ENCODE measurements at places on chromosomes 2 and 18.

GRCh38 chr2:65129286-65129825 is 550 bp downstream of the RAB1A start:
- no peak for DNase-seq

DNA sequence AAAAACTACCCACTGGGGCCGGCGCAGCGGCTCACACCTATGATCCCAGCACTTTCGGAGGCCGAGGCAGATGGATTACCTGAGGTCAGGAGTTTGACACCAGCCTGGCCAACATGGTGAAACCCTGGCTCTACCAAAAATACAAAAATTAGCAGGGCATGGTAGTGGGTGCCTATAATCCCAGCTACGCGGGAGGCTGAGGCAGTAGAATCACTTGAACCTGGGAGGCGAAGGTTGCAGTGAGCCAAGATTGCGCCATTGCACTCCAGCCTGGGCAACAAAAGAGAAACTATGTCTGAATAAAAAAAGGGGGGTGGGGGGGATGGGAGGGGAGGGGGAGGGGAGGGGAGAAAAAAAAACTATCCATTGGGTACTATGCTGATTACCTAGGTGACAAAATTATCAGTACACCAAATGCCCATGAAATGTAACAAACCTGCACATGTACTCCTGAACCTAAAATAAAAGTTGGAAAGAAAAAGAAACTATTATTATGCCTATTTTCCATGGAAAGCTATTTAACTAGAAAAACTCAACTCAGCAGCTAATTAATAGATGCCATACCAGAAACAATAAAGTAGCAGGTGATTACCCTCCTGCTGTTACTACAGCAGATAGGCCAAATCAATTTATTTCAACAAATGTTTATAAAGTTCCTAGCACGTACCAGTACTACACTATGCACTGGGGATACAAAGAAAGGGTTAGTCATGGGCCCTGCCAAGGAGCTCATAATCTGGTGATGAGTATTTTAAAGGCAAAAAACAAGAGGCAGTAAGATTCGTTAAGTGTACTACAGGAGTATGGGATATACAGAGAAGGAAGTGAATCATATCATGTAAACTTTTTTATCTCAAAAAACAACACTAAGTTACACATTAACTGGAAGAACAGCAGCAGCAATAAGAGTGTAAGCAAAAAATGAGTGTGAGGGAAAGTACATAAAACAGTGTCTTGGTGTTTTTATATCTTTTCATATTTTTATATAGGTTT is 112.8 kb upstream of the SLC39A10 start:
- no peak for DNase-seq

GRCh38 chr2:63692002-63692606 is 103.3 kb downstream of the MDH1 start:
- no peak for DNase-seq

DNA sequence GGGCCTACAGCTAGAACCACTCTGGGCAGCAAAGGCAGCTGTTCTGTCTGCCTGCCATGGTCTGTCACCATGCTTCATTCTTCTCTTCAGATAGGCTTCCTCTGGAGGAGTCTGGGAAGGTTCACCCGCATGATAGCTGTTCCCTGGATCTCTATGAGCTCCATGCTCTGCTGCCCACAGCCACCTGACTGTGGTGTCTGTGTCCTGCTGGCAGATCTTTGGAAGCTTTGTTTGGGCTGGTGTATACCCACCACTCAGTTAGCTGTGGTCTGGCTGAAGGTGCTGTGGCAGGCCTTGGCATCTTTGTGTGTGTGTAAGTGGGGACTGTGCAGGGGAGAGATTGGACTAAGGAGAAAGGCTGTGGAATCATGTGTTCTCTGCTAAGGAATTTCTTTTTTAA is 23.4 kb downstream of the MYO1B start:
- DNase-seq, result no peak

DNA sequence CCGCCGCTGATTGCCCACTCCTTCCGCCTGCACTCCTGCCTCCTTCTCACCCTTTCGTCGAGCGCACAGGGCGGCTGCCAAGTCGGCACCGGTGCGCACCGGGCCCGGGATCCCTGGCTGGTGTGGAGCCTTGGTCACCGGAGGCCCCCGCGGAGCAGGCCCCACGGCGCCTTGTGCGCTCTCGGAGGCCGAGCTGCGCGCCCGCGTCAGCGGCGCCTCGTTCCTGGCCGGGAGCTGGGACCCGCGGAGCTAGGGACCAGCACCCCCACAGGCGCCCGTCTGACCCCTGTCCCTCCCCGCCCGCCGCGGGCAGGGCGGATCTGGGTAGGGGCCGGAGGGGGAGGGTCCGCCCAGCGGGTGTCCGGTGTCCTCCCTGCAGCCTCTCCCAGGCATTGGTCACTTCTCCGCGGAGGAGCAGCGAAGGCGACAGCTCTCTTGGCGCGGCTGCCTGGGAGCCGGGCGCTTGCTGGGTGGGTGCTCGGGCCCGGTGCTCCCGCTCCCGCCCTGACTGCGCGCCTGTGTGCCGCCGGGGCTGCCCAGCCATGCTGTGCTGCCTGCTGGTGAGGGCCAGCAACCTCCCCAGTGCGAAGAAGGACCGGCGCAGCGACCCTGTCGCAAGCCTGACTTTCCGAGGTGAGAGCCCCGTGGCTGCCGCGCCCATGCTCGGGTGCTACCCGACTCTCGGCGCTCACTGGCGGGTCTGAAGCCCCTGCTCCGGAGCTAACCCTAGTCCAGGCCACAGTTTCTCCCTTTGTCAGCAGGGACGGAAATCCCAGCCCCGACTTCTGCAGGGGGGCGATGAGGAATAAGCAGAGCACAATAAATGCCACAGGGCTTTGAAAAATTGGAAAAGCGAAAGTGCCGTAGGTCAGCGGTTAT is 13.2 kb downstream of the DYSF start:
- no peak for DNase-seq

DNA sequence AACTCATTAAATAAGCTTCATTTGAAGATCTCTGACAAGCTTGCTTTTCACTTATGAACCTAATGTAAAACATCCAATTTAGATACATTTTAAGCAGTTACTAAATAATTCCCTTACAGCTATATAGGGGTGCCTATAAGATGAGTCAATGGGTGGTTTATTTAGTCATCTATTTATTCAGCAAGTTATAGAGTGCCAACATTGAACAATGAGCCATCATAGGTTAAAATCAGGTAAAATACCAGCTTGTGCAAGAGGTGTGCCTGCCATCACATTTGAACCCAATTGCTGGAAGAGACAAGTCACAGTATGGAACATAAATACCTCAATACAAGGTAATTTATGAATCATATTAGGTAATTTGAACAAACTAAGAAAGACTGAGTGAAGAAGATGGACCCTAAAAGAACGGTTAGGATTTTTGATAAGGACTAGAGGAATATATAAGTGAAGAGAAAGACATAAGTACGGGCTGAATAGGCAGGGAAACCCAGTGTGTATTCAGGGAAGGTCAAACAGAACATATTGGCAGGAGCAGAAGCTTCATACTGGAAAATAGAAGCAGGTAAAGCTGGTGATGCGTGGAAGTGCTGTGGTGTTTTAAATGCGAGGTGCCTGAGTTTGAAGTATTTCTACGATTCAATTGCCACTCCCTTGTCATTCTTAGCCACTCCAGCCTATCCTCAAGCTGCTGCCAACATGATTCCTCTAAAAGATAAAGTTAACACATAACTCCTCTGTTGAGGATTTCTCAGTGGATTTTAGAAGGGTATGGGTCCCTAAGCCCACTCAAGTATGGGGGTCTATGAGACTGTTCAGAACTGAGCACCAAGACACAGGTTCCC is 18.9 kb upstream of the STAT4 start:
- DNase-seq, result no peak

- DNase-seq, result no peak
Observed at GRCh38 chr2:169260246-169260645, 102.1 kb downstream of the LRP2 start.

DNA sequence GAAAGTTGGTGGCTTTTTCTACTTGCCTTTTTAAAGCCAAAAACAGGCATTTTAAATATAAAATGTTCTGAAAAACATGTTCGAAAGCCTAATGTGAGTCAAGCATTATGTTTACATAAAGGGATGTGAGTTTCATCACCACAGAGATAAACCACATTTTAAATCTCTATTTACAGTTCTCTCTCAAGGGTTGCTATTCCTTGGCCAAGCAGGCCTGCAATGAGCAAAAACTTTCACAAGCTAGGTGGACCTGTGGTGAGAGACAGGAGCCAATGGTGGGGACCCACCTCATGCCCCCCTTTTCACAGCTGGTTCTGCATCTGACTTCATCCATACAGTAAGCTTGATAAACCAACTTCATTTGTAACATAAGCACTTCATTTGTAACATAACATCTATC is 65.1 kb downstream of the CUL3 start:
- DNase-seq, result no peak

- no peak for DNase-seq
Observed at GRCh38 chr2:195238379-195238778, 418.6 kb upstream of the SLC39A10 start.

DNA sequence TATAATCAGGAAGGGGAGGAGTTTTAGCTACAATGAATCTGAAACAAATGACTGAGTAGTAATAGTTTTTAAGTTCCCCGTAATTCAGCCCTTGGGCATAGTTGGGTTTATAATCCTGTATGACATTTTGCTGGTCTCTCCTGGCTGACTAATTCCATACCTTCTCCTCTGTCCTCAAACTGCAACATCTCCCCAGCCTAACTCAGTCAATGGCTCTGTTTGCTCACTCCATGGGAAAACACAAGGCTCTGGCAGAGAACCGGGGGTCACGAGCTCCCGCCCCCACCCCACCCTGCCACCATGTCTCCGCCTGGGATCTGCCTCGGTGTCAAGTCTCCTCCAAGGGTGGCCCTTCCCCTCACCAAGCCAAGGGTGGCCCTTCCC is 168.6 kb downstream of the HDAC4 start:
- no peak for DNase-seq

- no peak for DNase-seq
Observed at GRCh38 chr2:26161926-26162325, 11.0 kb upstream of the GAREM2 start.

- DNase-seq, result no peak
Observed at GRCh38 chr2:174844295-174844708, 80.0 kb upstream of the CHRNA1 start.

- DNase-seq, result no peak
Observed at GRCh38 chr2:162317058-162317742, 1.3 kb downstream of the IFIH1 start.

GRCh38 chr2:205712508-205712907 is 30.2 kb downstream of the NRP2 start:
- DNase-seq, result no peak

- DNase-seq, result no peak
Observed at GRCh38 chr18:2027016-2027415, 544.3 kb downstream of the METTL4 start.

DNA sequence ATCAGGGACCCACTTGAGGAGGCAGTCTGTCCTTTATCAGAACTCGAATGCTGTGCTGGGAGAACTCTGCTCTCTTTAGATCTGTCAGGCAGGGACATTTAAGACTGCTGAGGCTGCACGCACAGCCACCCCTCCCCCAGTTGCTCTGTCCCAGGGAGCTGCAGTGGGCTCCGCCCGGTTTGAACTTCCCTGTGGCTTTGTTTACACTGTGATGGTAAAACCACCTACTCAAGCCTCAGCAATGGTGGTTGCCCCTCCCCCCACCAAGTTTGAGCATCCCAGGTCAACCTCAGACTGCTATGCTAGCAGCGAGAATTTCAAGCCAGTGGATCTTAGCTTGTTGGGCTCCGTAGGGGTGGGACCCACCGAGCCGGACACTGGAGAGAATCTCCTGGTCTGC is 11.8 kb upstream of the LHCGR start:
- DNase-seq, result no peak

GRCh38 chr2:120210270-120210693 is 12.9 kb downstream of the TMEM185B start:
- DNase-seq, result no peak

DNA sequence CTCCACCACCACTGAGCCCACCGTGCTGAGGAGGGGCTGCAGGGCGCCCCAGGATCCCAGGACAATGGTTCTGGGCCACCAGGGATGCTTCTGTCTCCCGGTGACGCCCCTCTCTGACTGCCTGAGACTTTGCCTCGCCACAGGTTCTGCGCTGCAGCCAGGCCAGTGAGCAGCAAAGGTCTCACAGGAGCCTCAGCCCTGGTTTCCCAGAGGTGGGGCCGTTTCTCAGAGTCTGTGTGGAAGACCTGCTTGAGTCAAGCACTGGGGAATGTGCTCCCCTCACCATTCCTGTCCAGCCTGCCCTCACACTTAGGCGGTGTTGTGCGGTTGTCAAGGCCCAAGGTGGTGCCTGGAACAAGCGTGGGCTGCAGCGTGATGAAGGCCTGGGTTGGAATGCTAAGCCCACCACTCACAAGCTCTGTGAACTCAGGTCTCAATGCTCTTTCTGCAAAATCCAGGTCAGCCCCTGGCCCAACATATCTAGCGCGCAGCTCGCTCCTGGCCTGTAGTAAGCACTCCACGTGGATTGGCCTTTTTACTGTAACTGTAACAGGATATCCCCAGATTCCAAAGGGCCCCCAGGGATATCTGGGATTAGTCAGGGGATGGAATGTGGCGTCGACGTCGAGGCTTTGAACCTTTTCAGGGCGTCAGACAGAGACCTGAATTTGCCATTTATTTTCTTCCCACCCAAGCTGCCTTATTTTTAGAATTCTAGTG is 47.6 kb downstream of the PLB1 start:
- DNase-seq, result no peak

GRCh38 chr18:77517901-77518300 is 268.3 kb downstream of the GALR1 start:
- no peak for DNase-seq

DNA sequence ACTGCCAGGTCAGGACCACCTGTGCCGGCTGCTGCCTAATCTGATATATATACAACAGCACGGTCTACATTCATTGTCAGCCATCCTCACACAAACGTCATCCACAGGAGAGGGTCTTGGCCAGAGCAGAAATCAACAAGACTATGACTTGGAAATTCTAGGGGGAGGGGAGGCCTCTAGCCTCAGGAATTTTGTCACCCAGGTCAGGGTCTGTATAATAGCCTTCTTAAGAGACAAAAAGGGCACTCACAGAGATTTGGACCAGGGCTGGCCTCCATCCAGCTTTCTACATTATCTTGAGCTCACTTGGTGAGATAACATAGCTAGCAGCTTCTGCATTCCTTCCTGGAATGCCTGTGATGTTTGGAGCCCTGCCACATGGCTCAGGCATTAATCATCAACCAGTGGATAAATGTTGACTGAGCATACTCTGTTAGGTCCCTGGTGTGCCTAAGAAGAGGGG is 50.4 kb upstream of the CTIF start:
- no peak for DNase-seq

DNA sequence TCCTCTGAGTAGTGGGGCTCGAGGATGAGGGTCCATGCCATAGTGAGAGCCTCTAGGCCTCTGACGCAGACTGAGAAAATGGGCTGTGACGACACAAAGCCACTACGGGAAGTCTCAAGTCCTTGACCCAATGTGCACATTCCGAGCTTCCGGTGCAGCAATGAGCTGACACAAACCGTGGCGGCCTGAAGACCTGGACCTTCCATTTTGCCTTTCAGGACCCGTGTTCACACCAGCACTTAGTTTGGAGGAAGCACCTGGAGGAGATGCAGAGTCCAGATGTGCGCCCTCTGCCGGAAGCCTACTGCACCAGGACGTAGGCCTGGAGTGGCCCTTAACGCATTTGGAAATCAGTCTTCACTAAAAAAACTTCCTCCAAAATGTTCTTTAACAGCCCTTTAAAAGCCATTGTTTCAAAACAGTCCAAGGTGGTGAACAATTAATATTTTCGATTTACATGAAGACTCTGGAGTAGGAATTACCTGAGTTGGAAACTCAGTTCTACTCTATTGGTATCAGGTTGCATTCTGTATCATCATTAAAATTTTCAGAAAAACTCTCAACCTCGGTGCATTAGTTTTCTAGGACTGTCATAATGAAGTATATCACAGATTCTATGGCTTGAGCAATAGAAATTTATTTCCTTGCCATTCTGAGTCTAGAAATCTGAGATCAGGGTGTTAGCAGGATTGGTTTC is 33.9 kb downstream of the BMP10 start:
- DNase-seq, result no peak
